Muscle of arm (tissue), 14 donors: ENCODE measurements at places on chromosomes 1 and 21.

DNA sequence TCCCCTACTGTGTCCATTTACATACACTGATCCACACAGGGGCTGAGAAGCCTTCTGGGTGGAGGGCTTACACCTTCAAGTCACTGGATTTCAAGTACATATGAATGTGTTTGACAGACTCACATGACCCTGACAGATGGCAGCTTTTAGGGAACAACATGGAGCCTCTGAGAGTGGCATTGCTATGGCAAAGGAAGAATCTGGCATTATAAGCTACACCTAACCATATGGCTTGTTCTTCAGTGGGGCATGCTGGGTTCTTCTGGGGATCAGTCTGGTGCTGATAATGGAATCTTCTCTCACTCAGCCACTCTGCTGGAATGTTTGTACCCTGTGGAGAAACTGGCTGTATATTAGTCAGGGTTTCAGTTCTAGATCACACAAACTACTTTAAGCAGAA is 68.5 kb upstream of the PDE4B start:
- DNase-seq = no peak

GRCh38 chr1:5973771-5974170 is 18.5 kb downstream of the NPHP4 start:
- no peak for DNase-seq

DNA sequence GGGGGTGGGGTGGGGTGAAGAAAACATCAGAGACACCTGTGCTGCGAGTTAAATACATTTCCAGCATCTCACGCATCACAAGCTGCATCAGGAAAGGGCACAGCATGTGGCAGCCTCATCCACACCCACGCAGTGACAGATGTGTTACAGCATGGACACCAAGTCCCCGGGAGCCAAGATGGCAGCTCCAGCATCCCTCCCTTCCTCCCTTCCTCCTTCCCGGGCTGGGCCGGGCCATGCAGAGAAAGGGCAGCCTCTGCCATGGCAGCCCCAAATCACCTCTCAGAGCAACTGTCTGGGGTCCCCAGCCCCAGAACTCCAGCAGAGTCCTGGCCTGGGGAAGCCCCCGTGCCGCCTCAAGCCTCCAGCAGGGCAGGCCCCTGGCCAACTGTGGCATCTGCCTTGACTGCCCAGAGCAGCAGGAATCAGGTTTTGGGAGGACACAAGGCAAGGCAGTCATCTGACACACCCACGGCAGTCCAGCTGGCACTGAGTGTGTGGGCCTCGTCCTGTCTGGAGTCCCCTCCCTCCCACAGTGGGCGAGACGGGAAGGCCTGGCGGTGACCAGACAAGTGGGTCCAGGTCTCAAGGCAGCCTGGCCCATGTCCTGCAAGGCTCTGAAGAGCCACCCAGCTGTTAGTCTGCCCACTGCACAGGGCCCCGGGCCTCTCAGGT is 6.2 kb downstream of the SMIM1 start:
- DNase-seq = no peak

GRCh38 chr1:8986814-8987190 is 39.4 kb downstream of the SLC2A7 start:
- DNase-seq = no peak

- DNase-seq = no peak
These were observed 375.8 kb downstream of the NCAM2 start for GRCh38 chr21:21373969-21374368.
